Glomerular endothelial cell (primary cell): ENCODE measurements at places on chromosomes 7 and 10. TPM values are rescaled to one million over a fixed set of nuclear protein-coding genes. Genes with fewer than 3 reads are reported as not detected.

DNA sequence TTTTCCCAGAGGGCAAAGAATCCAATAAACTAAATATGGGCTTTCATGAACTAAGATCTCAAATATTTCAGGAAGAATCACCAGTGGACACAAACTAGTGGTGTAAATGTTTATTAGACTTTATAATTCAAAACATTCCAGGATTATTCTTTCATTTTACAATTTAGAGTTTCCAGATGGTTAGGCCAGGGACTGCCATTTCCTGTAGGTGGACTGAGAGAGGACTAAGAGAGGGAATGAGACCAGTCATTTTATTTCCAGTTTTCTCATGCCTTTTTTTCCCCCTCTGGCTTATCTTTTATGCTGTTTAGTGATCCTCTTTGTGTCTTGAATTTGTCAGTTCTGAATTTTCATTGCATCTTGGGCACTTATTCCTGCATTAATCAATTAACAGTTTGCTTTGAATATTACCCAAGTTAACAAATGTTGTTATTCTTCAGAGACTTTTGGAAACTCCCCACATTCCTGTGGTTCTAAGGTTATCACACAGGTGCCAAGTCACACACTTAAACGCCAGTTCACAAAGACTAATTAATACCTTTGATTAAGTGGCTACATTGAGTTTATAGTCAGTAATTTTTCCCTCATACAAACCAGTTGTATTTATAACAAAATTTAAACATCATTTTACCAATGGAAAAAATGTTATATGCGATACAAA is 12.3 kb downstream of the CISD1 start:
- DNase-seq = no peak

GRCh38 chr7:149733924-149734790 is 39.2 kb downstream of the ZNF467 start:
- no peak for DNase-seq

DNA sequence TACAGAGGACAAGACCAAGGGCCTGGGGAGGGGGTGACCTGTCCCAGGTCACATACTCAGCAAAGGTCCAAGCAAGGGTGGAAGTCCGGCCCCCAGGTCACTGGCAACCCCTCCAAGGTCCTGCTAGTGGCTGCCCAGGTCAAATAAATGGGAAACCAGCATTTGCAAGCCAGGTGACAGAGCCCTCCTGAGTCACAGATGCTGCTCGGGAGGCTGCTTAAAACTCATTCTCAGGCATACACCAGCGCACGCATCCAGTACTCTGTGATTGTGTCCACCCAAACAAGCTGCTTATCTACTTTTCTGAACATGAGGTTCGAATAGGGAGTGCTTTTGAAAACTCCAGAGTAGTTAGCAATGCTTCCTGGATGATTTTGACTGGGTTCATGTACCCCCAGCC is 130.6 kb downstream of the TAX1BP1 start:
- no peak for DNase-seq

DNA sequence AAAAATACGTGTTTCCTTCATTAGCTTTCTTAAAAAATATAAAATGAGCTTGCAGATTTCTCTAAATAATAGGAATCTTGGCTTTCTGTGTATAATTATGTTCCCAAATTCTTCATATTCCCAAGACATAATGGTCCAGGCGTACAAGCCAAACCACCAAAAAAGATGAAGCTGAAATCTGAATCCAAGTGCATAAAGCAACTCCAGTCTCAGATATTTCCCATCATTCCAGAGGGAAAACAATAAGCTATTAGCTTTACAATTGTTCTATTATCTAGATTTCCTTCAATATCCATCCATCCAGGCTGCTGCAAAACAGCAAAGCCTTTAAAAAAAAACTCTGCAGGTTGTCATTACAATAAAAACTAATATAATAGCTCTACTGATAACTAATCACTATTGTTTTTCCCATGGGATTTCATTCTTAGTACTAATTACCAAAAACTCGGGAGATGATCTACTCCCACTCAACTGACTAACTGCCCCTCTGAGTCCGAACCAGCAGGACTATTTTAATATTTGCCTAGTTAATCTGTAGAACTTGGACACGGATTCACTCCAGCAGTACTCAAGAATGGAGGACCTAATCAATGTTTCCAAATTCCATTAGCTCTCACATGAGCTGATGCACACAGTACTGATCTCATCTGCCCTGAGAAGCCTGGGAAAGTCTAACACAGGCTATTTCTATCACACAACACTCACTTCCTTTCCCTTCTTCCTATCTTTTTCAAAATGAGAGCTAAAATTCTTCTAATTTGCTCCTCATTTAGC is 108.9 kb upstream of the ASAH2 start:
- no peak for DNase-seq

DNA sequence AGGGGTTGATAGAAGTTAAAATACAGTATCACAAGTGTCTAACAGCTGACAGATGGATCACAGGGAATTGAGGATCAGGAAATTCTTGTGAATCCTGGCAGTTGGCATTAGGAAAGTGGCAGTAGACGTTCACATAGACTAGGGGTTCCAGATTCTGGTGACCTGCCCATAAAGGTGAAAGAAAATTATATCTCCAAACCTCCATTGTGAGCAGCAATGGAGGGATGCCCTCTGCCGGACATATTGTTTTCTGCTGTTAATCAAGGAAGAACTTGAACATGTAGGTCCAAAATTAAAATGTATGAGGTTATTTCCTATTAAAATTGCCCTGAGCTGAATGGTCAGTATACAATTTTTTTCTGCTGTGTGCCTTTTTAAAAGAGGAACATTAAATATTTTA is 5.1 kb downstream of the NME8 start:
- DNase-seq = no peak

- DNase-seq = no peak
Observed at GRCh38 chr7:101059620-101059942, 25.7 kb upstream of the TRIM56 start.

DNA sequence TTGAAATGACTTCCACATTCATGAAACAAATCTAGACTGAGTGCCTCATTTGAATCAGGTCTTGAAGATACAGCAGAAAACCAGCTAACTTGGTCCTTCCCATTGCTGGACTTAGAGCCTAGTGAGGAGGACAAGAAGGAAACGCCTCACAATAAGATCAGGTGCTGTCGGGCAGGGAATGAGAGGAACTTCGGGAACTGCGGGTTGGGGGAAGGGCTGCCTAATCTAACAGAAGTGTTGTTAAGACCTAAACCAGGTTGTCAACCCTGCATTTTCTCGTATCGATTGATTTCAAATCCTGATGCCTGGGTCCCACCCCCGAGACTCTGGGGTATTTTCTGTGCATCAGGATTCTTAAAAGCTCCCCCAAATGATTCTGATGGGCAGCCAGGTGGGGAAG is 26.3 kb downstream of the MACROH2A2 start:
- no peak for DNase-seq

- DNase-seq = no peak
Observed at GRCh38 chr7:117012696-117013095, 59.4 kb downstream of the ST7 start.

DNA sequence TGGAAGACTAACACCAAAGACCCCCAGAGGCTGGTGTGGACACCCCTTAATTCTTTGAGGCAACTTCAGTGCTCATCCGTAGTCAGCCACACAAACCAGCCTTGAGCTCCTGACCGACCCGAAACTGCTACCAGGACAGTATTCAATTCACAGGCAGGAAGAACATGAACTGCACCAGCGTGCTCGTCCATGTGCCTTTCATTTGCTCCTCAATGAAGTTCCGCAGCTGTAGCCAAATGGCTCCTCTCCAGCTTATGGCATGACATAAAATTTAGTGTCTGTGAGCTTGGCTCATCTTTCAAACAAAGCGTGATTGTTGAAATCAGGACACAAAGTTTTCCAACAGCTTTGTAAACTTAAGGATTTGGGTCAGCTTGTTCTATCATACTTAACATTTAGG is 144.1 kb upstream of the FAM171A1 start:
- no peak for DNase-seq

DNA sequence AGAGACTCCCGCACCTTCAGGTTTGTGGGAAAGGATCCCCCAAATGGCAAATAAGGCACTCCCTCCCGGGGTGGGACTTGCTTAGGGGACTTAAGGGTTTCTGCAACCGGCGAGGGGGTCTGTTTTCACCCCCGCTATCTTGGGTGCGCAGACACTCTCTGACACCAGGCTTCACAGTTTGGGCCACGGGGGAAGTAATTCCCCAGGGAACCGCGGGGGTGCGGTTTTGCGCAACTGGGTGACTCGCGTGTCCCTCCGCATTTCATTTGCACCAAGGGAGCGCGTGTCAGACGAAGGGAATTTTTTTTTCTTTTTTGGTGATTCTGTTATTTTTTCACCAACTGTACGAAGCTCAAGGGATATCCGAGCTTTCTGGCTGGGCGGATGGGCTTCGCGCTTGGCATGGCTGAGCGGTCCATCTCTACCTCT is 1.7 kb downstream of the GRM8 start:
- DNase-seq = no peak

DNA sequence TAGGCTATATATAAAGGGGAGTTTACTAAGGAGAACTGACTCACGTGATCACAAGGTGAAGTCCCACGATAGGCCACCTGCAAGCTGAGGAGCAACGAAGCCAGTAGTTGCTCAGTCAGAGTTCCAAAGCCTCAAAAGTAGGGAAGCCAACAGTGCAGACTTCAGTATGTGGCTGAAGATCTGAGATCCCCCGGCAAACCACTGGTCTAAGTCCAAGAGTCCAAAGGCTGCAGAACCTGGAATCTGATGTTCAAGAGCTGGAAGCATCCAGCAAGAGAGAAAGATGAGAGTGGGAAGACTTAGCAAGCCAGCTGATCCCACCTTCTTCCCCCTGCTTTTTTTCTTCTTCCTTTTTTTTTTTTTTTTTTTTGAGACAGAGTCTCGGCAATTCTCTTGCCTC is 27.0 kb upstream of the GSDME start:
- no peak for DNase-seq

GRCh38 chr10:96257944-96258343 is 13.4 kb downstream of the BLNK start:
- no peak for DNase-seq

GRCh38 chr10:94902570-94902969 is 35.9 kb upstream of the CYP2C9 start:
- DNase-seq = no peak

DNA sequence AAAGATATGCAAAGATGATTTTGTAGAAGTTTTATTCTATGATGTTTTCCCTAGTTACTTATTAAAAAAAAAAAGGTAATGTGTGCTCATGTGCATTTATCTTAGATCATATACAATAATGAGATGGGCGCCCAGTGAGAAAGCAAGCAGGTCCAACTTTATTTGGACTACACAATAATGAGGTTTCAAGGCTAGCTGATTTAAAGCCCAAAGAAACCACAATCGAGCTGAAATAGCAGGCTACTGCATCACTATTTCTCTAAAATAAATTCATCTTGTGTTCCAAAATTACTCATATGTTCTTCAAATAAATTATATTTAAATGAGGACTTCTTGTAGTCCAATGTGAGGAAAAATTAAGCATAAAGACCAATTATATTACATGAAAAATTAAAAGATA is 110.1 kb downstream of the JMJD1C start:
- no peak for DNase-seq

WDFY4 gene
- 0.41 and 1.1 TPM in 2 replicates for total RNA-seq

PRXL2A gene
- total RNA-seq = 197 and 204 TPM in 2 replicates

METTL27 gene
- 0.41 and 5.3 TPM in 2 replicates for total RNA-seq

C10orf62 gene
- total RNA-seq = not detected in 2 replicates

MRC1 gene
- total RNA-seq = 10.6 and 23.8 TPM in 2 replicates
